Activated T-cell treated with anti-CD3 and anti-CD28 coated beads for 1 hour (primary cell): ENCODE measurements at places on chromosomes 2 and 18.

GRCh38 chr2:64654063-64654811, 524 bp upstream of the SERTAD2 start:
- peak; percentile 46 for DNase-seq

DNA sequence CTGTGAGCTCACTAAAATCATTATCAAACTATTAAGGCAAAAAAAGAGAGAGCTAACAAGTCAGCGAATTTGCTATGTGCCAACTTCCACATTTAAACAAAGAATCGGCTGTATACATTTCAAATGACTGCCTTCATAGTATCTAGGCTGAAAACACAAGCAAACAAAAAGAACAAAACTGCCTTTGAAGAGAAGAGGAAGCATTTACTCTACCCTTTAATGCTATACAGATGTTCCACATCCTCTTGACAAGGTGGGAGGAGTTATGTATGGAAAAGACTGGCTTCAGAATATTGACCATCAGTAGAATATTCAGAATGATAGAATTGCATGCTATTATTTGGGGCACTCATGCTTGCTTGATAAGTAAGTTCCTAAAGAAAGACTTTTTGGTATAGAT, 741.7 kb downstream of the PLCL1 start:
- DNase-seq: no peak

GRCh38 chr2:236164201-236164924, 3.8 kb downstream of the GBX2 start:
- DNase-seq: no peak

DNA sequence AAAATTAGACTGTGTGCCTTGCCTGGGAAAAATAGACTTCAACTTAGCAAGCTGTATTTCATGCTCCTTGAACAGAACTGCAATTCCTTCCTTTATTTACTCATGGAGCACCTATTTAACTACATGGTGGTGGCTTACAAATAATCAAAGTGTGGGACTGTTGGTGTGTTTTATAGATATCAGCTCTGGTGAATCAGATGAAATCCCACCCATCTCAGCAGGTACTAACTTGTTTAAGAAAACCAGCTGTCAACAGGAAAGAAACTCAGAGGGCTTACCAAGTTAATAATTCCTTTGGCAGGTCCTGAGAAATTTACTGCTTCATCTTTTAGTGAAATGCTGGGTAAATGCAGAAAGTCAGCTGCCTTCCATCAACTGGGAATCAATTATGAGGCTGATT, 830.6 kb downstream of the SLC4A3 start:
- DNase-seq: no peak

GRCh38 chr2:31284107-31284506, 50.2 kb downstream of the EHD3 start:
- no peak for DNase-seq

- DNase-seq: no peak
Observed at GRCh38 chr2:1418566-1418965, 5.3 kb downstream of the TPO start.

DNA sequence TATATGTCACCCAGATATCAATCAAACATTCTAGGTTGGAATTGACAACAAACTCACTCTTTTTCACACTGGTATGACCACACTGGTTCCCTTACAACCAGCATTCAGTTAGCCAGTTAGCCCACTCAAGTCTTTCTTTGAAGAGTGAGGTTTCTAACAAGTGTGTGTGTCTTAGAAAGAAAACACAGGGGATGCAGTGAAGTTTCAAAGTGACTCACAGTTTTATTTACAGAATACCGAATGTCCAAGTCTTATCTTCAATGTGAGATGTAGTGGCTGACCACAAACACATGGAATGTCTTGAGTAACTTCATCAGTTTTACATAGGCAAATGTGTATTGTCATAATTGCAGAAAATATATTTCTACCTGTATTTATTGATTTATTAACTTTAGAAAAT, 274.7 kb upstream of the HNMT start:
- no peak for DNase-seq

DNA sequence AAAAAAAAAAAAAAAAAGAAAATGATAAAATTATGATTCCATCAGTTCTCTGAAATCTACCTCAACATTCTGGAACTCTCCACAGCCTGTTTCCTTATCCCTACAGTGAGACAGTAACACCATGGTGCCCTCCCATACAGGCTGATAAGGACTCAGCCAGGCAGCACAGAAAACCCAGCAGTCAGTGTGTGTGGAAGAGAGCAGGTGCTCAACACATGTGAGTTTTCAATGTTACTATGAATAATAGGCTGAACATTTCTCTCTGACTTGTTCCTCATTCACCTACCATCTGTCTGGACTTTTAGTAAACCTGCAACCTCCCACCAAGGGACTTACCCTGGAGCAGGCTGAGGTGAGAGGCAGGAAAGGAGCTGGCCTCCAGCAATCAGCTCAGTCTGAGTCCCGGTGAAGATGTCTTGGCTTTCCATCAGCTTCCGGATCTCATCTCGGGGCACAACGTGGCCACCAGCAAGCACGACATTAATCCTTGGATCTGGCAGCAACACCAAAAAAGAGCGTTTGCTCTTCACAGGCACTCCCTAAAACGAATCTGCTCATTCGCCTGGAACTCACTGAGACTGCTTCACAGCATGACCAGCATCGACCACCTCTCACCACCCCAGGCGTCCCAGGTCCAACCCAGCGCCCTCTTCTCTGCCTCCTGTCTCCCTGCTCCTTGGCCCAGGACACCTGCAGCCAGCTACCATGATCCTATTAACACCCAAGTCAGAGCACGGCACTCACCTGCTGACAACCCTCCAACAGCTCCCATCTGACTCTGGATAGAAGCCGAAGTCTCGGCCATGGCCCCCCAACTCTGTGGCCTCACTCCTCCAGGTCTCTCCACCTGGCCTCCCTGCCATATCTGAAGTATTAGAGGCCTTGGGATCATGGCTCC, 16.5 kb downstream of the PASK start:
- DNase-seq: no peak

GRCh38 chr18:11089931-11090715, 59.2 kb downstream of the PIEZO2 start:
- no peak for DNase-seq

DNA sequence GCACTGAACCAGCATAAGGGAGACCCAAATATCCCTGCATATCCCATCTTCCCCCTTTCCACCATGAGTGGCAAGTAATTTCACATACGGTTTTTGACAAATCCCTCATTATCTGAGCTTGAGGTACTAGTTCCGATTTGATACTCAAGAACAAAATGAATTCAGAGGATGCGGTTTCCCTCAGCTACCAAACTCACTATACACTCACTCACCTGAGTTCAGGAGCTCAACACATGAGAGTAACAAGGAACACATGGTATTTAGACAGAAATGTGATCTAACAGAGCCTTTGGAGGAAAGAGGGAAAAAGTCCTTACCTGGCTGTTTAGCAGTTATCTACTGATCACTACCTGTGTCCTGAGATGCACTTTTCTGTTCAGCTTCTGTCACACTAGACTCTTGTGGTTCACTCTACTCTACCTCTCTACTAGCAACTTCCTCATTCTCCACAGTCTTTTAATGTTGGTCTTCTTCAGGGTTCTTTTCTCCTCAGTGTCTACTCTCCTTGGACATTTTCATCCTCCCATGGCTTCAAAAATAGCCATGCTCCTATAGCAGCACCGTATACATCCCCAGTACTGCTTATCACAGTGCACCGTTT, 25.1 kb downstream of the ASXL2 start:
- no peak for DNase-seq

GRCh38 chr2:63851691-63852311, 10.1 kb downstream of the UGP2 start:
- no peak for DNase-seq

GRCh38 chr18:22558945-22559385, 141.2 kb upstream of the CTAGE1 start:
- no peak for DNase-seq

GRCh38 chr2:19860022-19860421, 41.8 kb downstream of the TTC32 start:
- no peak for DNase-seq

DNA sequence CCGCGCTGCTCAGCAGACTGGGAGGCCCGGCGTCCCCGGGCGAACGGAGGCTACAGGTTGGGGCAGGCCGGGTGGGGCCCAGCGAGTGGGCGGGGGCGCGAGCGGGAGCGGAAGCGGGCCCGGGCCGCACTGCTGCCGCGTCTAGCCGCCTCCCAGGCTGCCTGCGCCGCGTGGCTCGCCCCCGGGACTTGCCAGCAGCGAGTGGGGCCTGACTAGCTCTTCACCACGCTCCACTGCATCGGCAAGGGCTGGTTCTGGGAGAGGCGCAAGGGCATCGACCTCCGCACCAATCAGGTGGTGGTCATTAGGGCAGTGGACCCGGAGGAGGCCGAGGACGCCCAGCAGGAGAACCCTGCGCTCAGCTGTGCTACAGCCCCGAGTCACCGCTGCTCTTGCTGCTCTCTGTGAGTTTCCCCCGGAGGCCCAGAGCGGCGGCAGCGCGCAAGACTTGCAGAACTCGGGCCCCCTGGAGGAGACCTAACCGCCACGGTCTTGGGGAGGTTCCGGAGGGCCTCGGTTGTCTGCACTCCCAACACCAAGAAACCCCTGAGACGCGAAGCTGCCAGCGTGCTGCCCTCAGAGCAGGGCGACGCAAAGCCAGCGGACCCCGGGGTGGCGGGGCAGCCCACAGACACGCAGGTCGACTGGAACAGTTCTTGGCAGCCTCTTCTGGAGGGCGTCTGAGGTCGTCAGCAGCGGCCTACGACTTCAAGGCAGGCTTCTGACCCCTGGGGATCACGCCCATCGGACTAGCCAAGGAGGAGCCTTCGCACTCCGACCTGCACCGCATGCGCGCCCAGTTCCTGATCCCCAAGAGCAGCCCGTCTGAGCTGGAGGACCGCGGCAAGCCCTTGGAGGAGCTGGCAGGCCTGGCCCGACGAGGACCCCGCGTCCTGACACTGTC, 27.2 kb upstream of the PTPN2 start:
- peak; percentile 39 for DNase-seq

- no peak for DNase-seq
Observed at GRCh38 chr2:129004940-129005490, 686.3 kb upstream of the HS6ST1 start.

- no peak for DNase-seq
Observed at GRCh38 chr2:181483211-181483610, 26.0 kb downstream of the ITGA4 start.

DNA sequence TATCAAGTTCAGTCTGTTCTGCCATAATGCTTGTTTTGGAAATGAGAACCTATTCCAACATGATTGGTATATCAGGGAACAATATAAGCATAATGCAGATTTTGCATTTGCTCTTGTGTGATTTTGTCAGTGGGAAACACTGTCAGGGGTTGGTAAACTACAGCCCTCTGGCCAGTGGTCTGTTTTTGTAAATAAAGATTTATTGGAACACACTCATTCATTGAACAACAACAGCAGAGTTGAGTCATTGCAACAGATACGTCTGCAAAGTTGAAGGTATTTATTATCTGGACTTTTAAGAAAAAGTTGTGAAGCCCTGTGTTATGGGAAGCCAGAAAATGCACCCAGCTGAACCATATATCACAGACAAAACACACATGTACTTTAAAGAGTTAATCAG, 83.1 kb downstream of the MCFD2 start:
- DNase-seq: no peak

GRCh38 chr2:160309585-160309984, 109.5 kb upstream of the ITGB6 start:
- no peak for DNase-seq

DNA sequence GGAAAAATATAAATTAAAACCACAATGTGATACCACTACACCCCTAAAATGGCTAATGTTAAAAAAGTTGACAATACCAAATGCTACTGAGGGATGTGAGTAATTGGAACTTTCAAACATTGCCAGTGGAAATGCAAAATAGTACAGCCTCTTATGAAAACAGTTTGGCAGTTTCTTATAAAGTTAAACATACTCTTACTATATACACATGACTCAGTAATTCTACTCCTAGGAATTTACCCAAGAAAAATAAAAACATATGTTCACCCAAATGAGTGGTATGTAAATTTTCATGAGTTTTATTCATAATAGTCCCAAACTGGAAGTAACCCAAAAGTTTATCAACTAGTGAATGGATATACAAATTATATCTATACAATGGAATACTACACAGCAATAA, 228.0 kb downstream of the CYP26B1 start:
- DNase-seq: no peak

GRCh38 chr2:34663314-34663713, 1064.2 kb upstream of the FAM98A start:
- DNase-seq: no peak

GRCh38 chr2:231611273-231612108, 18.8 kb downstream of the TEX44 start:
- DNase-seq: no peak

DNA sequence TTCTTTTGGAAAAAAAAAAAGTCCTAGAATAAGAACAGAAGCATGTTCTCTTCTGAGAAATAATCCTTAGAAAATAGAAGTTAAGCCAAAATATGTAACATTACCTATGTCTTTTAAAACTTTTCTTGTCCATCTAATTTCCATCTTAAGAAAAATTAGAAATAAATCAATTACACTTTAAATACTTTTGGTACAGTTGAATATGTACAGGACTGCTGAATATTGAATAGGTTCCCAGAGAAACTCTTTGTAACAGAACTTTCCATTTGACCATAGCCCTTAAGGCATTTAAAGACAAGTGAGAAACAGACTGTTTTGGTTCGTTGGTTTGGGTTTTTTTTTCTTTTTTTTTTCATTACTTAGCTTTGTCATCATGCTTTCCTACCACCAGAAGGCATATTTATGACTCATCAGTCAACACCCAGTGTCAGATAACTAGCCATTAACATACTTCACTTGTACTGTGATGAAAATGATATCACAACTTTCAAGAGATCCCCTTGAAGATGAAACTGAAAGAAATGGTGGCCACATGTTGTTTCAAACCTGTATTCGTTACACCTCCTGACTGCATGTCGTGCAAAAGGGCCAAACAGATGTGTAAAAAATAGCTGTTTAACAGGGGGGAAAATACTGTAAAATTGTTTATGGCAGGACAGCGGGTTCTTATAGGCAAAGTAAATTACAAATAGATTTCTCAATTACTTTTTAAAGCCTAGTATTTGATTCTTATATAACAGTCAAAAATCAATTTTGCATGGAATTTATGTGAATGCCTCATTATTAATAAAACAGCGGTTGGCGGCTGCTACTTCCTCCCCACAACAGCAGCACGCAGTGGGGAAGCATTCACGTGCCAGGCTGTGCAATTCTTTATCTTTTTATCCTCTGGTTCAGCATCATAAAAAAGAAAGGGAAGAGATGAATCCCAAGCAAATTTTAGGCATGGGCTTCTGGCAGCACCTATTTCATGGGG, 280.7 kb upstream of the HNRNPA3 start:
- no peak for DNase-seq

- no peak for DNase-seq
Observed at GRCh38 chr18:4068552-4069158, 386.5 kb downstream of the DLGAP1 start.

DNA sequence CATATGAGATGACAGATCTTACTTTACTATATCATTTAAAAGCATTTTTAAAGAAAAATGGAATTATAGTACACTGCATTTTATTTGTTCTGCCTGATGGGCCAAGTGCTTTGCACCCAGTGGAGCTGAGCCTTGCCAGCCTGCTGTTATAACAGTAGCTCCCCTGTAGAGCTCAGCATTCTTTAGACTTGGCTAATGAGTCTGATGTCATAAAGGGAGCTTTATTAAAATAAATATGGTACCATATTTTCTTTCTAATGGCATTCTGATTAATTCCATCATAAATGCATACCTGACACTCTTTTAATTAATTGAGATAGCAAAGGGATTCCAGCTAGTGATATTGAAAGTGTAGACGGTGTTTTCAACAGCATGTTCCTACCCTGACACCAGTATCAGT, 40.7 kb downstream of the PARD3B start:
- DNase-seq: no peak

GRCh38 chr2:205292665-205293295, 389.5 kb upstream of the NRP2 start:
- no peak for DNase-seq

GRCh38 chr18:42048158-42048557, 93.1 kb downstream of the PIK3C3 start:
- DNase-seq: no peak
